Activated CD4-positive, alpha-beta T cell treated with anti-CD3 and anti-CD28 coated beads for 36 hours (primary cell): ENCODE measurements at places on chromosomes 3 and 15. TPM values are rescaled to one million over a fixed set of nuclear protein-coding genes. Genes with fewer than 3 reads are reported as not detected.

DNA sequence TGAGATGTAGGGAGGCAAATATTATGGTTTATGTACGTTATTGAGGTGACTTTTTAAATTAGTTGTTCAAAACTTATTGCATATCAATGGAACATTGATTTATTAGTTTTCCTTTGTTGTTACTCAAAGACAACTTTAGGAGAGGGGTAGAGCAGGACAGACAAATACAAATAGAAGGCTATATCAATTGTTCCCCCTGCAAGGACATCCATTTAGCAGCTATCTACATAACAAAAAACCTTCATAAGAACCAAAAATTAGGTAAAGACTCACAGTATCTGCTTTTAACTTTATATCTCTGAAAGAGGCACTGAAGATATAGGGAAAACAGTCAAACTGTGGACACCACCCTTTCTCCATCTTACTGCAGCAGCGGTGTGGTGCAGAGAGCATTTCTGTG, 958.8 kb downstream of the DIPK2A start:
- no peak for DNase-seq

- DNase-seq, result no peak
Measured at GRCh38 chr3:73431183-73431900, 193.4 kb downstream of the PDZRN3 start.

GRCh38 chr15:52503788-52504496, 24.7 kb downstream of the MYO5A start:
- DNase-seq, result no peak

DNA sequence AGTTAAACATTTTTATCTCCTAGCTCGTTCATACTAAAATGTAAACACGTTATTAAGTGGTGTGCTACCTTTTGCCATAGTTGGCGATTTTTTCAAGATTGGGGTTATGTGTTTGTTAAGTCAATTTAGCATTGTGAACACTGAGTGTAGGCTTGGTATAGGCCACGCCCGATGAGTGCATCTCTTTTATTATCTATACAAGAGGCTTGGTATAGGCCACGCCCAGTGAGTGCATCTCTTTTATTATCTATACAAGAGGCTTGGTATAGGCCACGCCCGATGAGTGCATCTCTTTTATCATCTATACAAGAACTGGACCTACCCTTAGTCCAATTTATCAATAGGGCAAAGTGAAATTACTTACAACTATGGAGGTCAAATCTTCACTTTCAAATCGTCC, 70.4 kb downstream of the NIPA2 start:
- DNase-seq, result no peak

GRCh38 chr3:69081583-69082262, 1.6 kb upstream of the UBA3 start:
- DNase-seq, result no peak

DNA sequence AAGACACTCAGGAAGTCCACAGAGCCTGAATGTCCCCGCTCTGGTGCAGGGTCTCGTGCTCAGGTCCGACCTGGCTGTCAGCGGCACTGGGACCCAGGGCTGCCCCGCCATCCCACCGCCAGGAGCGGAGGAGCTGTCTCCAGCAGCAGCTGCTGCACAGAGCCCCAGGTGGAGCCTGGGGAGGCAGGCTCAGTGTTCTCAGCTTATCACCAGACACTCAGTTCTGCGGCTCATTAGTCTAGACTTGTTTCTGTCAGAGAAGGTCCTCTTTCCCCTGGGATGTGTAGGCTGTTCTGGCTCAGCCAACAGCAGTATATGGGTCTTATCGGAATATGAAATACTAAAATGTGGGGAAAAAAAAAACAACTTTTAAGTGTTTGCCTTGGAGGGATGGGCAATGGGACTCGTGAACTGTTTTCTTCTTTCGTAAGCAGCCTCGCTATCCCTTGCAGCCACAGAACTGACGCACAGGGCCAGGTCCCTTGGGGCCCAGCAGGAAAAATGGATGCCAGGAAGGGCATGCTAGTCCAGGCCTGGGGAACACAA, 75.9 kb downstream of the KLF13 start:
- DNase-seq, result no peak

DNA sequence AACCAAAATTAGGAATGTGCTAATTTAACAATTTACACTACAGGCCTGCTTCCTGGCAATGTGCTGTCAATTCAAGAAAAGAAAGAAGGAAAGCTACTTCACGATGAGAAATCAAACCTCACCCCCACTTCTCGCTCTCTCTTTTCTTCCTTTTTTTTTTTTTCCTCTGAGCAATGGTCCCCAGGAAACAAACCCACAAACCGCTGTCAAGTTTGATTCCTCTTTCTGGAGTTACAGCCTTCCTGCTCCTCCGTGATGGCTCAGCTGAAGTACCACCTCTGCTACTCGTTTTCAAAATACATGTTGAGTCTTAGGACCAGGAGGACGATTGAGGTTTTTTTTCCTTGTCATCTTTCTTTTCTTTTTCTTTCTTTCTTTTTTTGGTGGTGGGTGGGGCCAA, 3.4 kb upstream of the TRIM71 start:
- no peak for DNase-seq

DNA sequence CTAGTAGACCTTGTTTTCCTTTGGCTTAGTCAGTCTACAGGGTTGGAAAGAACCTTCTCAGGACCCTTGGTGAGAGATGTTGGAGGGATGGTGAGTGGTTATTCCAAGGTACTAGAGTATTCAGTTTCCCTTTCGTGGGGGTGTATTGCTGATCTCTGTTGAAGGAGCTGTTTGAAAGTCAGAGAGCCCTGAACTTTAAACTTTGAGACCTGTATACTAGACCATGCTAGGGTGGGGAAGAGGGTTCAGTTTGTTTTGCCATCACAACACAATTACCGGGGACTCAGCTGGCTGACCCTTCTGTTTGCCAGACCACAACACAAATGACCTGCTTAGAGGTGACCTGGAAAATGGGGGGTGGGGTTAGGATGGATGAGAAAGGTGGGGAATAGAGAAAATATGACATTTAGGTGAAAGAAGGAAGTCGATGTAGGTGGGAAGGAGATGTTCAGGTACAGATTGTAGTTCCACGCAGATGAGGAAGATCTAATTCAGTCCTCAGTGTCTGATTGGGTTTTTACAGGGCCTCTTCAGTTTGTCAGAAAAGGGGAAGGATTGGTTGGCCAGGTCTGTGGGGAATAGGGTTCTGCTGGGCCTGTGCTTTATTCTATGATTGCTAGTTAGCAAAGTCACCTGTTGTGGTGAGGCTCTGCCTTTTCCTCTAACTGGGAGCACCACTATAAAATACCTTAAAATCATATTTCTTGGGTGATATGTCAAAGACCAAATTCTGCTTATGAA, 6.8 kb downstream of the UBE2E2 start:
- no peak for DNase-seq

DNA sequence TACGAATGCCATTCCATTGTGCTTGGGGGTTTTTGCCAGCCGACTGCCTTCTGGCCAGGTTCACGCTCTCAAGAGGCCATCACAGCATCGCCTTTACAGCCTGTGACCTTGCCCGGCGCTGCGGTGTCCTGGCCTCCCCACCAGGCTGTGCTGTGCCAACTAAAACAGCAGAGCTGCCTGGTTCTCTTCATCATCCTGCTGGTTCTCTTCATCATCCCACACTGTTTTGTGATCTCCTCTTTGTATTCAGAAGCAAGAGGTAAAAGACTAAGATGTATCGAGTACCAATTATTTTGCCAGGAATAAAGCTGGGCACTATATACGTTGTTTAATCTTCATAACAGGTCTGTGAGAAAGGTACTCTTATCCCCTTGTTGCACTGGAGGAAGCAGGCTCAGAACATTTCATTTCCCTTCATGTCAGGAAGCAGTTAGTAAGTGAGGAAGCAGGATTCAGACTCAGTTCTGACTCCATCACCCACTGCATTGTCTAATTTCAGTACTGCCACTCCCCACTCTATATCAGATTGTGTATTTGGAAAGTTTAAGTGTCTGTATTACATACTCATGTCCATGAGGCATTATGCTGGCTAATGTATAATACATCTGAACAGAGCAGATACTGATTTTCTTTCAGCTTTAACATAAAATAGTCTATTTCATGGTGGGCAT, 92.7 kb downstream of the LRRC28 start:
- DNase-seq, result peak; percentile 71

- no peak for DNase-seq
Measured at GRCh38 chr3:1179146-1179545, 86.3 kb downstream of the CNTN6 start.

- DNase-seq, result no peak
Measured at GRCh38 chr3:104885214-104885814, 481.4 kb upstream of the ALCAM start.

- DNase-seq, result no peak
Measured at GRCh38 chr15:68380456-68380855, 51.5 kb downstream of the ITGA11 start.

DNA sequence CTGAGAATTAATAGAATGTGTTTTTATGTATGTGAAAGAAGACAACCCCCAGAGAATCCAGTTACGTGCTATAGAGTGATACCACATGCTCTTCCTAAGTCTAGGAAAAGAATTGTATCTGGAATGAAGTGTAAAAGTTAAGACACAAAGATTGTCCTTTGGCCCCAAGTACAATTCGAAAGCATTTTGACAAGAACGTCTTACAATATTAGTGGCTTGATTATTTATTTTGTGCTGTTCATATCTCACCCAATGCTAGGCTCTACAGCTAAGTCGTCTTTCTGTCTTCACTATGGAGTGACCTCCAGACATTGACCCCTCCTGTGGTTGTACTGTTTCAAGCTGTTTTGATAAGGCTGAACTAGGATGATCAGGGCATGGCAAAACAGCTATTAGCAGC, 345.7 kb upstream of the C2CD4B start:
- no peak for DNase-seq

DNA sequence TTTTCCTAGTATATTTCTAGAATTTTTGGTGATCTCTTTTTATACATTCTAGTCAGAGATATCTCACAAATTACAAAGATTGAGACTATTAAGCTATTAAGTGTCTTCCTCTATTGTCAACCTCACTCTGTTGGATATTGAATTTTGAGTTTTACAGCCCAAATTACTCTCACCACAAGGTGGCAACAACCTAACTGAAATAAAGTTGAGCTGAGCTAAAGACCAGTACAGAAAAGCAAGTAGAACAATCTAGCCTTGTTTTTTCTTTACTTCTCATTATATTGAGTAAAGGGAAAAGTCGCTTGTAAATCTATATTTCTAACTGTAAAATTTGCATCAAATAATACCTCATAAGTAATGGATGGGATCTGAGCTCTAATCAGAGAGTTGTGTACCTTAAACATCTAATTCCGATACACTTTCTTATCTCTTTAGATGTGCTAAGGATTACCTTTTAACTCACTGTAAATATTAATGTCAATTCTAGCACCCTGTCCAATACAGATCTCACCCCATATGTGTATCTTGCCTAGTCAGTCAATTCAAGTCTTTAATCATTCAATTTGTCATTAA, 13.6 kb upstream of the COMMD2 start:
- no peak for DNase-seq

GRCh38 chr3:154131830-154132229, 10.6 kb downstream of the ARHGEF26 start:
- DNase-seq, result no peak

DNA sequence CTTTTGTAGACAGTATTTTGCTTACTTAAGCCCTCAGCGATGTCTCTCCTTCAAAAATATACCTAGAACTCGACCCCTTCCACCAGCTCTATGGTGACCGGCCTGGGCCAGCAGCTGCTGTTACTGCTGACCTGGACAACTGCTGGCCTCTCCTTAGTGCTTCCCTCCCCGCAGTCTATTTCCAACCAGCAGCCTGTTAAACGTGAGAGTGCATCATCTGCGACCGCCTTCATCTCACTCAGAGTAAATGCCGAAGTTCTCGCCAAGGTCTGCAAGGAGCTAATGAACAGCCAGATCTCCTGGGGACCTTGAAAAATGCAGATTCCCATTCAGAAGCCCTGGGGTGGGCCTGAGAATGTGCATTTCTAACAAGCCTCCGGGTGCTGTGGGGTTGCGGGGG, 86.7 kb downstream of the RPLP1 start:
- no peak for DNase-seq

DNA sequence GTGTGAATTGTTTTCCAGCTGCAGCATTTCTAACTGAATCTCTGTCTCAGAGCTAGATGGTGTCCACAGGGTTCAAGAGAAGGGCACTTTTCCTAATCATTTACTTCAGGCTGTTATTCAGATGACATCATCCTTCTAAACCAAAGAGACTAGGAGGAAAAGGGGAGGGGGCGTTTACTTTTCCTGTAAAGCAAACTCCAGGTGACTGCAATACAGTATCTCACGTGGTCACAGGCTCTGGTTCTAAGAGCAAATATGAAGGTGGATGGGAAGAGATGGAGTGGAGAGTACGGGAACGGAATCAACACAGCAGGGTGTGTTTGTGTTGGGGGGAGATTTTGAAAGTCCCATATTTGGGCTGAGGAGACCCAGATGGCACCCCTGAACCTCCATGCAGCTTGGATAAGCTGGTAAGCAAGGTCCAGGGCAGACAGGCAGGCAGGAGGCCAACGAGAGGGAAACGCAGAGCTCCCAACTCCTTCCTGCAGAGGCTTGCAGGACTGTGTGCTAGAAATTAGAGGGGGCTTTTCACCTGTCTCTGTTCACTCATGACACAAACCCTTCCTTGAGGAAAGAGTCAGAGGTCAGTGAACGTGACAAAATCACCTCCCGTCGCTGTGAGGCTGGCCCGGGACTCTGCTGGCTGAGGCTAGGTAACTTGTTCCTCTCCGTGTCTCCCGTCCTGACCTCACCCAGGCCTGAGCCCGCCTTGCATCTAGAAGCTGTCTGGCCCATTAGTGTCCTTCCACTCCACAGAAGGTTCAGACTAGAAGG, 151.2 kb downstream of the OPA1 start:
- no peak for DNase-seq

- no peak for DNase-seq
Measured at GRCh38 chr3:152198665-152199064, 70.1 kb upstream of the MBNL1 start.

DNA sequence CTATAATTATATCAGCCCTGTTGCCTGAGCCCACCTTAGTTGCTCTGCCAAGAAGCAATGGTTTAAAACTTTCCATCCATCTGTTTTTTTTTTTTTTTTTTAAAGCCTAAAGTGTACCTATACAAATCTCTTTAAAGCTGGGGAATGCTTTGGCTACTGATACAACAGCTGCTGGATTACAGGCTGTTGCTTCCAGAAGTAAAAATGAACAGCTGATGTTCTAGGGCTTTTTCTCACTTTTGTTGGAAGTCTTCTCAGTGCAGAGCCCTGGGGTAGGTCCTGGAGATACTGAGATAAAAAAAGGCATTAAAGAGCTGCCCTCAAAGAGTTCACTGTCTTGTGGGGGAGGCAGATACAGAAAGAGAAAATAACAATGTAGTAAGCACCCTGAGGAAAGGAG, 218.1 kb downstream of the NLGN1 start:
- DNase-seq, result no peak

ADAMTS7 gene
- 0.09 TPM for total RNA-seq

RARRES1 gene
- total RNA-seq, result not detected

RETNLB gene
- not detected for total RNA-seq

ARPC4 gene
- 231 TPM for total RNA-seq
